ENCODE measurements at places on chromosomes 6 and 20.

- no peak overlapping the region for H3K4me3 ChIP-seq
- H3K4me1 ChIP-seq, result no peaks in the 10 kb centered on the region
- H3K27me3 ChIP-seq, result no peaks in the 10 kb centered on the region
- no peak overlapping the region for H3K27ac ChIP-seq
Measured at GRCh38 chr6:112180095-112180820, 74.1 kb downstream of the LAMA4 start.

DNA sequence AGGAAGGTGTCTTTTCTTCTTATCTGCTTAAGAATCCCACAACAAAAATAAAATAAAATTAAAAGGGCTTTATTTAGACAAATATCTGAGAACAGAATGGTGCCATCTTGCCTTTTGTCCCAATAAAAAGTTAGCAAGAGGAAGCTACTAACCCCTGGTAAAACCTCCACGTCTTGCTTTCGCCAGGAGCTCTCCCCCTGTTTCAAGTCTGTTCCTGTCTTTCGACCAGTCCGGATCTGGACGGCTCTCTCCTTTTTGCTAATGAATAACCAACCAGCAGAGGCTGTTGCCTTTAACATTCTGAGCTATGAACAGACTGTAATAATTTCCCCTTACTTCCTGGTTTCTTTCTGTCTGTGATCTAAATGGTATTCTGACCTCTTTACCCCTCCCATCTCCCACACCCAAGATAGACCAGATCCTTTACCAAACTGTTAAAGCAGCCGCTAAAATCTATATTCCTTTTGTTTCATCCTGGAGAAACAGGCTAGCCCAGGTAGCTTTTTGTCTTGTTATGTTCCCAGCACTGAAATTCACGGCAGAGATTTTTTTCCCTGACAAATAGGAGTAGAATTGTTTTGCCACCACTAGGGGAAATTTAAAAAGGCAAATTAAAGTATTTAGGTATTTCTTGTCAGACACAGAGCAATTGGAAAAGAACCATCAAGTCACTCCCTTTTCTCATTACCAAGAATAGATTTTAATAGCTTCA, at the start of gene FRK:
FRK (minus strand) TSS at position 320 of the 712 bp plus-strand sequence. CDS start 580 bp downstream, outside the sequence.
- no peaks in the 10 kb centered on the region for H3K36me3 ChIP-seq
- H3K27me3 ChIP-seq, result peaks cover 3% of the 10 kb centered on the region
- no peak within 1 kb of the TSS for H3K4me3 ChIP-seq

GRCh38 chr6:167975458-167975857, 22.0 kb upstream of the KIF25 start:
- no peak overlapping the region for H3K27ac ChIP-seq
- DNase-seq, result no peak
- no peak overlapping the region for H3K4me3 ChIP-seq
- H3K4me1 ChIP-seq, result no peaks in the 10 kb centered on the region
- H3K27me3 ChIP-seq, result no peaks in the 10 kb centered on the region

DNA sequence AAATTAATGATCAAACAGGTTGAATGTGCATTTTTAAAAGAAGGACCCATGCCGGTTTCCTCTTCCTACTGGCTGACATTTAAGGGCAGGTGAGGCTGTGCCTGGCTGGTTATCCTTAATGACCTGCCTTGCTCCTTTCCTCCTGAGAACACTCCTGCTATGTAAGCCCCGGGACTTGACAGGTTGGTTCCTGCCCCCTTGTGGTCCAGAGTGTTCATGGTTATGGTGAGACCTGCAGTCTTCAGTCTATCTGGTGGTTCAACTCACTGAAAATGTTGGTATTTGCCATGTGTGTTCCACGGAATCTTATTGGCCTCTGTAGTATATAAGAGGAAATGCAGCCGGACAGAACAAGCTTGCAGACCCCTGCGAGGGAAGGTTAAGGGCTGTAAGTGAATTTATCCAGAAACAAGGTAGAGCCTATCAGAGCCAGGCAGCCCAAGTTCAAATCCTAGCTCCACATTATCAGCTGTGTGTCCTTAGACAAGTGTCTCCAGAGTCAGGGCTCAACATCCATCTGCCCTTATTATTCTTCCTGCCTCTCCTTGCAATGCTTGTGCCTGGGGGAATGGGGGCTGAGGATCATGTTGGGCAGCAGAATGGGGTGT, 5.2 kb upstream of the BPIFA3 start:
- no peaks in the 10 kb centered on the region for H3K36me3 ChIP-seq
- no peak for DNase-seq
- peaks cover 10% of the 10 kb centered on the region for H3K27me3 ChIP-seq
- no peak overlapping the region for H3K27ac ChIP-seq
- H3K4me3 ChIP-seq, result no peak overlapping the region
- no peaks in the 10 kb centered on the region for H3K4me1 ChIP-seq

DNA sequence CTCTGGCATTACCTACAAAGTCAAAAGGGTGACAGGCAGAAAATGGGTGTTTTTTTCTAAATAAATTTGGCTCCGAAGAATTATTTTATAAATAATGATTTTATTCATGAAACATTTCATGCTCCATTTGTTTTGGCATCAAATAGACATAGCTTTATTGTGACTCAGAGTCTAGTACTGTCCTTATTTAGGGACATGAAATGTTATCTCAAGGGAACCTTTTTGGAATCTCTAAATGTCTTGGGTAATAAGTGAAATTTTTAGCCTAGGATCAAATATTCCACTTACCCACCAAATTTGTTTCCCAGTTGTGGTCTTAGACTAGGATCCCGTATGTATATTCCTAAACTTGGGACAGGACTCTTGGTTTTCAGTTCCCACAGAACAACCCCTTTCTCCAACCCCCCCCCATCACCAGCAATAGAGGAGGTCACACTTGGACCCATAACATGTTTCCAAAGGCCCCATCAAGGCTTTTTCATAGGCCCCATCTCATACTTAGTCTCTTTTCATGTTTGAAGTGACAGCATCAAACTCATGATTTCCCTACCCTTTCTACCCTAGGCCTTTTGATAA, 81.8 kb downstream of the JAG1 start:
- no peaks in the 10 kb centered on the region for H3K4me1 ChIP-seq
- H3K4me3 ChIP-seq, result no peak overlapping the region
- no peak for DNase-seq

GRCh38 chr6:144248003-144248402, 37.1 kb upstream of the UTRN start:
- peaks cover 16% of the 10 kb centered on the region for H3K4me1 ChIP-seq
- no peak for DNase-seq
- no peak overlapping the region for H3K4me3 ChIP-seq
- no peak overlapping the region for H3K27ac ChIP-seq
- H3K27me3 ChIP-seq, result peaks cover 2% of the 10 kb centered on the region
- H3K36me3 ChIP-seq, result no peaks in the 10 kb centered on the region

GRCh38 chr6:32692019-32692418, 25.6 kb upstream of the HLA-DQB1 start:
- H3K27me3 ChIP-seq, result no peaks in the 10 kb centered on the region
- no peak overlapping the region for H3K4me3 ChIP-seq
- H3K36me3 ChIP-seq, result no peaks in the 10 kb centered on the region
- no peak for DNase-seq
- H3K4me1 ChIP-seq, result peaks cover 18% of the 10 kb centered on the region
- H3K27ac ChIP-seq, result no peak overlapping the region

- peaks cover 4% of the 10 kb centered on the region for H3K27me3 ChIP-seq
- peaks cover 6% of the 10 kb centered on the region for H3K4me1 ChIP-seq
- no peak overlapping the region for H3K27ac ChIP-seq
- no peaks in the 10 kb centered on the region for H3K36me3 ChIP-seq
- H3K4me3 ChIP-seq, result no peak overlapping the region
Measured at GRCh38 chr6:14328163-14328562, 210.6 kb downstream of the CD83 start.

- H3K4me1 ChIP-seq, result no peaks in the 10 kb centered on the region
- H3K27me3 ChIP-seq, result peaks cover 2% of the 10 kb centered on the region
- H3K36me3 ChIP-seq, result no peaks in the 10 kb centered on the region
- H3K27ac ChIP-seq, result no peak overlapping the region
Measured at GRCh38 chr6:105051941-105052471, 95.1 kb downstream of the LIN28B start.

DNA sequence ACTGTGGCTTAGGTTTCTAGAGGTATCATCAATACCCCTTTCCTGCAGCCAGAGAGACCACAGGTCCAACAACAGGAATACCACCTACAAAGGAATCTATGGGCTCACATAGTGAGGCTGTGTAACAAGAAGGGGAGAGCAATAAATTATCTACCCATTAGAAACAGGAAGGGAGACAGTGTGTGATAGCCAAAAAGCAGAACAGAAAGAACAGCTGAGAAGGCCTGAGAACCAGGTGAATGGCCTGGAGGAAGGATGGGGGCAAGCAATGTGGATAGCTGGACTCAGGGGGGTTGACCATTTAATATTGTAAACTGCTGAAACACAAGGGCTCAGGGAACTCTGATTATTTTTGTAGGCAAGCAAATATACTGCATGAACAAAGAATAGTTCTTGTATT, 628.2 kb downstream of the COL12A1 start:
- no peaks in the 10 kb centered on the region for H3K4me1 ChIP-seq
- no peak overlapping the region for H3K27ac ChIP-seq
- no peaks in the 10 kb centered on the region for H3K36me3 ChIP-seq
- H3K27me3 ChIP-seq, result no peaks in the 10 kb centered on the region

- DNase-seq, result no peak
- H3K27me3 ChIP-seq, result no peaks in the 10 kb centered on the region
- no peak overlapping the region for H3K27ac ChIP-seq
- H3K4me1 ChIP-seq, result no peaks in the 10 kb centered on the region
- H3K4me3 ChIP-seq, result no peak overlapping the region
- H3K36me3 ChIP-seq, result no peaks in the 10 kb centered on the region
Measured at GRCh38 chr6:162960679-162961457, 233.1 kb downstream of the PACRG start.

DNA sequence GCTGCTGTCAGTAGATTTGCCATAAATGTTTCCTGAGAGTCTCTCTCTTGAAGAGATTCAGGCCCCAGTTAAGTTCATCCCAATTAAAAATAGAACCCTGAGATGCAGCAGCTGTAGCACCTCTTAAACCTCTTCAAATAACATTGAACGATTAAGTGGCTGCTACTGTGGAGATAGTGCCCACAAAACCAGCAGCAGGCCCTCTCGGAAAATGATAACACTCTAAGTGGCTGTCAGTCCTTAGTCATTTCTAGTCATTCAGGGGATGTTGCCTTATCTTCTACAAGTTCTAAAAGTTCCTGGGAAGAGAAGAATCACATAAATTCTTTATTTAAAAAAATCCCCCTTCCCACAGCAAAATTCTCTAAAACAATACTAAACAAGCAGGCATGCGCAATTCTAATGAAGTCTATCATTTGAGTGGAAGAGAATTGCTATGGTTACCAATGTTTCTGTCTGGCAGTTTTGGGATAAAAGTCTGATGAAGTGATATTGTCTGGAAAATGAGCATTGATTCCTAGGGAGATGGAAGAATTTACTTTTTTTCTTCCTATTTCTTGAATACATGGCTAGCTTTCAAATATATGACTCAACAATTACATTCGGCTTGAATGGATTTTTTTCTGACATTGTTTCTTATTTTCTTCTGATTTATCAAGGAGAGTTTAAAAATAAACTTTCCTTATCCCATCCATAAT, 131.9 kb downstream of the TRMT11 start:
- peaks cover 4% of the 10 kb centered on the region for H3K36me3 ChIP-seq
- H3K27ac ChIP-seq, result no peak overlapping the region
- no peak for DNase-seq

- peak; percentile 46 for DNase-seq
- peaks cover 97% of the 10 kb centered on the region for H3K4me1 ChIP-seq
- peaks cover 11% of the 10 kb centered on the region for H3K27me3 ChIP-seq
- peak overlapping the region; percentile 90 for H3K4me3 ChIP-seq
- peak overlapping the region; percentile 79 for H3K27ac ChIP-seq
Measured at GRCh38 chr20:41142919-41143318, 5.6 kb downstream of the PLCG1 start.

- H3K4me3 ChIP-seq, result no peak overlapping the region
- H3K36me3 ChIP-seq, result peaks cover 6% of the 10 kb centered on the region
- H3K27ac ChIP-seq, result peak overlapping the region; percentile 55
- H3K27me3 ChIP-seq, result peaks cover 2% of the 10 kb centered on the region
Measured at GRCh38 chr6:44454198-44454597, 66.7 kb downstream of the CDC5L start.

GRCh38 chr6:2581611-2582010, 169.1 kb downstream of the MYLK4 start:
- peaks cover 5% of the 10 kb centered on the region for H3K27me3 ChIP-seq
- no peaks in the 10 kb centered on the region for H3K36me3 ChIP-seq
- no peaks in the 10 kb centered on the region for H3K4me1 ChIP-seq
- H3K27ac ChIP-seq, result no peak overlapping the region
- DNase-seq, result no peak

DNA sequence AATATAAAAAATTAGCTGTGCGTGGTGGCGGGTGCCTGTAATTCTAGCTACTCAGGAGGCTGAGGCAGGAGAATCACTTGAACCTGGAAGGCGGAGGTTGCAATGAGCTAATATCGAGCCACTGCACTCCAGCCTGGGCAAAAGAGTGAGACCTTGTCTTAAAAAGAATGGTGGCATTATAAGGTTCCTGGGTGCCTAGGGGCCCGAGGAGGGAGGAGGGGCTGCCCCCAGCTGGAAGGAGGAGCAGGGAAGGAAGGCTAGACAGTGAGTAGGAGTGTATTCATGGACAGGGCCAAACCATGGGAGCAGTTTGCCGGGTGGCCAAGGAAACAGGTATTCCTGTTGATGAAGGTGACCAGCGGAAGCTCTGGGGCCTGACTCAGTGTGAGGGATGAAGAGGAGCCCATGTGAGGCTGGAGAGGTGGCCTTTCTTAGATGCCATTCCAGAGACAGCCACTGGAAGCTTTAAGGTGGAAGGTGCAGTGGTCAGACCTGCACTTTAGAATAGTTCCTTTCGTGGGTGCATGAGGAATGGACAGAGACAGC, 24.2 kb downstream of the MANBAL start:
- H3K27ac ChIP-seq, result peak overlapping the region; percentile 92
- DNase-seq, result no peak
- peaks cover 28% of the 10 kb centered on the region for H3K36me3 ChIP-seq
- H3K27me3 ChIP-seq, result peaks cover 2% of the 10 kb centered on the region
- H3K4me3 ChIP-seq, result no peak overlapping the region

GRCh38 chr6:15811107-15811506, 148.3 kb upstream of the DTNBP1 start:
- H3K27ac ChIP-seq, result no peak overlapping the region
- H3K4me1 ChIP-seq, result no peaks in the 10 kb centered on the region
- peaks cover 3% of the 10 kb centered on the region for H3K27me3 ChIP-seq
- H3K36me3 ChIP-seq, result no peaks in the 10 kb centered on the region

- no peak overlapping the region for H3K4me3 ChIP-seq
- peak; percentile 53 for DNase-seq
- H3K27ac ChIP-seq, result no peak overlapping the region
- no peaks in the 10 kb centered on the region for H3K36me3 ChIP-seq
Measured at GRCh38 chr20:33291830-33292355, 8.9 kb downstream of the BPIFB1 start.
